ENCODE measurements at places on chromosomes 1 and 21. TPM values are rescaled to one million over a fixed set of nuclear protein-coding genes. Genes with fewer than 3 reads are reported as not detected.
A peak's percentile ranks its signal among the peaks of the same experiment; 100 is the strongest.

GRCh38 chr1:34549199-34549598 lies 205.6 kb upstream of the GJB5 start:
- H3K4me1 ChIP-seq, result no peaks in the 10 kb centered on the region
- H3K27me3 ChIP-seq, result no peaks in the 10 kb centered on the region
- no peaks in the 10 kb centered on the region for H3K36me3 ChIP-seq
- H3K4me3 ChIP-seq, result no peak overlapping the region
- no peak for DNase-seq

DNA sequence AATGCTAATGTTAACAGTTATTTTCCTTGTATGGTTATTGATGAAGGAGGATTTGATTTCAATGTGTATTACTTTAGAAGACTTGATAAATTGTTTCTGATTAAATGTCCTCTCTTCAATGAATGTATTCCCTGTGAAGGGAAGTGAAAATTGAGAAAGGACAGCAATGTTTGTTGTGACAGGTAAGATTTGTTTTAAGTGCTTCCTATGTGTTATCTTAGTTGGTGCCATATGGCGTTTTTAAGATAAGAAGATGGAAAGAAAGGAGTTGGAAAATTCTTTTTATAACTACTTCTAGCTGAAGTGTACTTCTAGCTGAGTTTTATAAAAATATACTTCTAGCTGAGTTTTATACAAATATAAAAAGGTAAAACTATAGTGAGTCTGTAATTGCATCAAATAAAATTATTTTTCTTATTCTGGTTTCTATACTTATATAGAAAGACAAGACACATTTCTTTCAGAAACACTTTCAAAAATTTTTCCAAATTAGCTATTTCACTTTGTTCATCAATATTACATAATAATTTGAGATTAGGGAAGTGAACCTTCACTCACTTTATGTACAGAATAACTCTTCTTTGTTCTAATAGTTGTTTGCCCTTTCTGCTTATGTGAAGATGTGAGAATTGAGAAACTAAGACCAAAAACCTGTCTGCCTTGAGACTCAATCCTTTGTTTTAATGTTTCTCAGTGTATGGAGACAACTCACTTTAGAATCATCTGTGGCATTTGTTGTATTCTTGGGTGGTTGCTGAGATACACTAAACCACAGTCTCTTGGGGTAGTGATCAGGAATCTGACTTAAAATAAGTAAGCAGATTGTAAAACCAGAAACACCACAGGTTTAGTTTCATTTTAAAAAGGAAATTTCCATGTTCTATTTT lies 382.9 kb upstream of the B3GALT2 start:
- H3K36me3 ChIP-seq, result peaks cover 12% of the 10 kb centered on the region
- no peaks in the 10 kb centered on the region for H3K27me3 ChIP-seq
- peak overlapping the region; percentile 83 for H3K27ac ChIP-seq
- peaks cover 20% of the 10 kb centered on the region for H3K4me1 ChIP-seq
- DNase-seq, result no peak

- H3K36me3 ChIP-seq, result no peaks in the 10 kb centered on the region
- H3K27ac ChIP-seq, result no peak overlapping the region
- peaks cover 11% of the 10 kb centered on the region for H3K27me3 ChIP-seq
- H3K4me3 ChIP-seq, result no peak overlapping the region
- DNase-seq, result no peak
Measured at GRCh38 chr1:192376374-192376773, 59.6 kb downstream of the RGS21 start.

DNA sequence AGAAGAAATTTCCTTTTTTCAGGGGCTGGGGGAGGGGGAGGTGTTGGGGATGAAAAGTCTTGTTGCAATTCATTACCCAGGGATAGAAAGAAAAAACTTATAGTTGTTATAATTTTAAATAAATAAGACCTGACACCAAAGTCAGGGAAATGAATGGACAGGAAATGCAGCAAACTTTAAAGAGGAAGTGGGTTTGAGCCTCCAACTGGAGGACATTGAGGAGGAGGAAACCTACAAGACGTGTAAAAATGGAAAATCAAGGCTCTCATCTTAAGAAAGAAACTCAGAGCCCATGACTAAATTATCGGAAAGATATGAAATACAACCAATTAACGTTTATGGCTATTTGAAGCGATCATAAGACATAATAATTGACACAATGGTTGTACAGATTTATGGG lies 54.4 kb downstream of the NIBAN1 start:
- no peak for DNase-seq
- no peak overlapping the region for H3K4me3 ChIP-seq
- H3K4me1 ChIP-seq, result peaks cover 4% of the 10 kb centered on the region

GBP1 gene
- total RNA-seq, result 12.3 TPM

CFAP141 gene
- not detected for total RNA-seq

DNA sequence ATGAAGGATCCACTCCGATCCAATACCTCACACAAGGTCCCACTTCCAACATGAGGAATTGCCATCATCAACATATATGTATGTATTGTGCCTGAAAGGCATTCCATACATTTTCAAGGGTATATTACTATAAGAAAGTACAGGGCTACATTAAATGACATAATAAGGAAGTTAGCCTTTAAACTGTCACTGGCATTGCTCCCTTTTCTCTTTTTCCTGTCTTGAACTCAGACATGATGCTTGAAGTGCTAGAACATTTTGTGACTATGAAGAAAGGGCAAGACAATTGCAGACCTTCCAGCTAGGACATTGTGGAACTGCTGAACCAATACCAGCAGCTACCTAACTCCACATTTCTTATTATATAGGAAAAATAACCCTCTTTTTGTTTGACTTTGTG lies 2.9 kb upstream of the TSPAN2 start:
- H3K27ac ChIP-seq, result no peak overlapping the region
- H3K27me3 ChIP-seq, result no peaks in the 10 kb centered on the region
- peaks cover 57% of the 10 kb centered on the region for H3K4me1 ChIP-seq
- H3K36me3 ChIP-seq, result no peaks in the 10 kb centered on the region

DNA sequence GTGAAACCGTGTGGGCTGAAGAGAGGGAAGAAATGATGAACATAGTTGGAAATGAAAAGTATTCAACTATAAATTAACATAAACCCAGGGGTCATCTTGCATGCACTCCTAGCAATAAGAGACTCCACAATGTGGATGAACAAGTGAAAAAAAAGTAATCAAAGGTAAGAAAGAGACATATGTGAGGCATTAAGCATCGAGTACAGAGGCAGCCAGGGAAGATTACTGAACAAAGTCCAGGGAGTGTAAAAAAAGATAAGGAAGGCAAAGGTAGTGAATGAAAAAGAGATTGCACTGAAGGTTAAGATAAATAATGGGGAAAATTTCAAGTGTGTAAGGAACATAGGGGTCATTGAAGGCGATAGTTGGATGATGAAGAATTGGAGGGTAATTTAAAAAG lies 330.8 kb upstream of the PROX1 start:
- no peak overlapping the region for H3K27ac ChIP-seq
- no peaks in the 10 kb centered on the region for H3K4me1 ChIP-seq
- no peaks in the 10 kb centered on the region for H3K36me3 ChIP-seq
- no peak for DNase-seq

GRCh38 chr1:99829269-99829668 lies 20.9 kb upstream of the AGL start:
- no peak overlapping the region for H3K4me3 ChIP-seq
- H3K4me1 ChIP-seq, result no peaks in the 10 kb centered on the region
- no peaks in the 10 kb centered on the region for H3K27me3 ChIP-seq
- H3K36me3 ChIP-seq, result peaks cover 2% of the 10 kb centered on the region

PPM1J gene
- 0.59 TPM for total RNA-seq

- peaks cover 44% of the 10 kb centered on the region for H3K4me1 ChIP-seq
- H3K27me3 ChIP-seq, result no peaks in the 10 kb centered on the region
Measured at GRCh38 chr1:218739426-218739825, 394.3 kb downstream of the TGFB2 start.

BSND gene
- not detected for total RNA-seq

DNA sequence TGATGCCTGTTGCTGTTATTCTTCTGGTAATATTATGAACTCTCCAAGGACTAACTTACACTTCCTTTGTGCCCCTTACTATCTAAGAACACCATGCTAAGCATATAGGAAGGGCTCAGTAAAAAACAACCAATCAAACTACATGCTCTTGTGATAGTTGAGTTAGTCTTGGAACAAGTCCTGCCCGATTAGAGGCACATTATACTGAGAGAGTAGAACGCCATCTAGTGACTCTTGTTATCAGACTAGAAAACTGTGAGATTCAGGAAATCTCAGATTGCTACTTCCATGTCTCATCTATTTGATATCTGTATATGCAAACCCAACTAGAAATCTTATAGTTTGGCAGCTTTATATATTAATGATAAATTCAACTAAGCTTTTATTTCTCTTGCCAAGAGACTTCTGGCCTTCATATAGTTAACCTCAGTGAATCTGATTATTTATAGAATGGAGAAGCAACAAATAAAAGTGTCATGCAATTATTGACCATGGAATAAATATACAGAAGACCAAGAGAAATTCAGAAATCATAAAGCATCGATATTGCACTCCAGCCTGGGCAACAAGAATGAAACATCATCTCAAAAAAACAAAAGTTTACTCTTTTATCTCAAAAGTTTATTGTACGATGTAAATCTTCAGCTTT lies 7.8 kb upstream of the SRRM1 start:
- H3K4me3 ChIP-seq, result no peak overlapping the region
- DNase-seq, result no peak

- H3K27ac ChIP-seq, result no peak overlapping the region
- no peak overlapping the region for H3K4me3 ChIP-seq
- no peak for DNase-seq
Measured at GRCh38 chr1:84737590-84737989, 47.3 kb upstream of the SSX2IP start.

DNA sequence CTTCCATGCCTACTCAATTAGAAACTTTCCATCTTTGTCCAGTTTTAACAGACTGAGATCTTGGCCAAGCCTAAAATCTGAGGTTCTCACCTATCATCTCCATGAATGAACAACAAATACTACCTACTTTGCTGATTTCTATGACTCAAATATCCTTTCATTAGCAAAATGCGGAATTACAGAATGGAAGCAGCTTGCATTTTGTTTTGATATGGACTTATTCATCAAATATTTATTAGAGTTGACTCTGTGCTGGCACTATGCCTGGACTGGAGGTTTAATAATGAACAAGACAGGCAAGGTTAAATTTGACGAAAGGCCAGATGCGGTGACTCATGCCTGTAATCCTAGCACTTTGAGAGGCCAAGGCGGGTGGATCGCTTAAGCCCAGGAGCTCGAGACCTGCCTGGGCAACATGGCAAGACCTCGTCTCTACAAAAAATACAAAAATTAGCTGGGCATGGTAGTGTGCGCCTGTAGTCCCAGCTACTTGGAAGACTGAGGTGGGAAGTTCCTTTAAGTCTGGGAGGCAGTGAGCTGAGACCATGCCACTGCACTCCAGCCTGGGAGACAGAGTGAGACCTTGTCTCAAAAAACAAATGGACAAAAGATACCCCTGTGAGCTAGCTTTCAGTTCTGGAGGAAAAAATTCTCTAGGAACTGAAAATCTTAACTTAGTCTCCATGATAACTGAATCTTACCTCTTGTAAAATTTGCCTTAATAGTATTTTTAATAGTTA lies 29.4 kb upstream of the SOD1 start:
- no peaks in the 10 kb centered on the region for H3K27me3 ChIP-seq
- H3K4me3 ChIP-seq, result no peak overlapping the region
- H3K4me1 ChIP-seq, result peaks cover 9% of the 10 kb centered on the region
- H3K27ac ChIP-seq, result peak overlapping the region; percentile 70

DNA sequence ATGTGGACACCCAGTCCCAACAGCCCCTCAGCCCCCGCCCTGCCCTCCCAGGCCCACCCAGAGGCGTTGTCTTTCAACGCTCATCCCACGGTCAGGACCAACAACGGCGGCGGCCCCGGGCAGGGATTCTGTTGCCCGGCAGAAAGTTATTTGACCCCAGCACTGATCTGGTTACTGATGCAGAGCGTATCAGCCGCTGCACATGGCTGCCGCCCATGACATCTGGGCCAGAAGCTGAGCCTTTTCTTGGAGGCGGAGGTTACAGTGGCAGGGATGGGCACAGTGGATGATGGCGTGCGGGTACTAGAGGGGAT lies 127.1 kb upstream of the ARHGEF16 start:
- peaks cover 11% of the 10 kb centered on the region for H3K4me1 ChIP-seq
- no peak overlapping the region for H3K4me3 ChIP-seq
- H3K27ac ChIP-seq, result no peak overlapping the region
- no peak for DNase-seq

SIPA1L2 gene
- 8.9 TPM for total RNA-seq

SZRD1 gene
- 113 TPM for total RNA-seq

DNA sequence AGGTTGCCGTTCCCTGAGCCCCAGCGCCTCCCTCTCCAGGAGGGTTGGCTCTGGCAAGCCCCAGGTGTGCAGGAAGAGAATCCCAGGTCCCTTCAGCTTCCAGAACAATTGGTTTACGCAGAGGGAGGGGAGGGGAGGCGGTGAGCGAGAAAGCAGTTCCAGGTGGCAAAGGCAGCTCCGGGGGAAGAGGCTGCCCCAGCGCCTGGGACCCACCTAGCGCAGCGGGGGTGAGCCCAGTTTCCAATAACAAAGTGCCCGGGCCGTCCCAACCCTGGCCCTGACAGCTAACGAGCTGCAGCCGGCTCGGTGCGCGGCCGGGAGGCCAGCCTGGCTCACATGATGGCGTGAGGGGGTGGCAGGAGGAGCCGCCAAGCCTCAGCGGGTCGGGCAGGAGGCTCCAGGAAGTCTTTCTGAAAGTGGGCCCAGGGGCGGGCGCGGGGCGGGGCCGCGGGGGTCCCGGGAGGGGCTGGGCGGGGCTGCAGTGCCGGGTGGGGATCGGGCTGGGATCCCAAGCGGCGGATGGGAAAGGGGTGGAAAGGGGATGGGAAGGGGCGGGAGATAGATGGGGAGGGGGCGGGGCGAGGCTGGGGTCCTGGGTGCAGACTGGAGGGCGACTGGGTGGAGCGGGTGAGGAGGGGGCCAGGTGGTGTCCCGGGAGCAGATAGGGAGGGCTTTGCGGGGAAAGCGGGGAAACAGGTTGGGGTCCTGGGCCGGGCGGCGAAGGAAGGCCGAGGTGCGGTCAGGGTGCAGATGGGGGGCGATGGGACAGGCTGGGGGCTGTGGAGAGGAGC lies 22.8 kb downstream of the DHRS3 start:
- H3K4me1 ChIP-seq, result peaks cover 35% of the 10 kb centered on the region
- DNase-seq, result no peak
- peak overlapping the region; percentile 67 for H3K4me3 ChIP-seq
- H3K27me3 ChIP-seq, result no peaks in the 10 kb centered on the region
- peaks cover 3% of the 10 kb centered on the region for H3K36me3 ChIP-seq

GRCh38 chr1:154962156-154962749 lies 671 bp upstream of the PYGO2 start:
- H3K4me3 ChIP-seq, result peak overlapping the region; percentile 78
- no peaks in the 10 kb centered on the region for H3K27me3 ChIP-seq
- DNase-seq, result peak; percentile 28
- H3K27ac ChIP-seq, result peak overlapping the region; percentile 75

DNA sequence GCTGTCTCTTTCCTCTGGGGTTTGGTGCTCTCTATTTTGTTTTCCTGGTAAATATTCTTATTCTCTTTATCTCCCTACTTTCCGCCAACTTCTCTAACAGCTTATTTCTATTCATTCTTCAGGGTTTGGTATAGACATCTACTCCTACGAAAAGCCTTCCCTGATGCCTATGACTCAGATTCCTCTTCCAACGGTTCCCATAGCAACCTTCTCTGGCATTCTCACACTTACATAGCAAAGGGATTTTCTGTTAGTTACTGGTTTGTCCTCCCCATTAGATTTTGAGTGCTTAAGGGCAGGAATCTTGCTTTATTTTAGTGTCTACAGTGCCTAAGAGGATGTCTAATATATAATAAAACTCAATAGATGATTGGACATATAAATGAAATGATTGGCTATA lies 407.6 kb upstream of the DEPDC1 start:
- no peak overlapping the region for H3K4me3 ChIP-seq
- no peak for DNase-seq
- H3K27ac ChIP-seq, result no peak overlapping the region
- no peaks in the 10 kb centered on the region for H3K4me1 ChIP-seq
- H3K27me3 ChIP-seq, result peaks cover 4% of the 10 kb centered on the region

POU2F1 gene
- total RNA-seq, result 13.2 TPM

Measured in chondrocyte (in vitro differentiated cells).